ENCODE measurements at places on chromosomes 7 and 10.

GRCh38 chr7:34011017-34011695 is 105.8 kb downstream of the BMPER start:
- DNase-seq = no peak

- DNase-seq = no peak
Measured at GRCh38 chr7:157294773-157295172, 42.0 kb upstream of the DNAJB6 start.

DNA sequence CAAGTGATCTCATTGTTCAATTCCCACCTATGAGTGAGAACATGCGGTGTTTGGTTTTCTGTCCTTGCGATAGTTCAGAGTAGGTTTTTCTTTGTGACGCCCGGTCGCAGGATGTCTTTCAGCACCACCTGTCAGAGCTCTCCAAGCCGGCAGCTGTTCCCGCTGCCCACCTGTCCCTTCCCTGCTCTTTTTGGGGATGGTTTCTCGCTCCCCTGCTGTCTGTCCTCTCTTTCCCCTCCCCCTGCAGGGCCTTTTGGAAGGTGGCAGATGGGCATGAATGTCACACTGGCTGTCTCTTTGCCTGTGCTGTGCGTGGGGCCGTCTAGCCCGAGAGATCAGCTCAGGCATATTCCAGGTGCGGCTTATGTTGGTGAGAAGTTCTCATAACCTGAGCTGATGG is 137.0 kb downstream of the GRK5 start:
- no peak for DNase-seq

DNA sequence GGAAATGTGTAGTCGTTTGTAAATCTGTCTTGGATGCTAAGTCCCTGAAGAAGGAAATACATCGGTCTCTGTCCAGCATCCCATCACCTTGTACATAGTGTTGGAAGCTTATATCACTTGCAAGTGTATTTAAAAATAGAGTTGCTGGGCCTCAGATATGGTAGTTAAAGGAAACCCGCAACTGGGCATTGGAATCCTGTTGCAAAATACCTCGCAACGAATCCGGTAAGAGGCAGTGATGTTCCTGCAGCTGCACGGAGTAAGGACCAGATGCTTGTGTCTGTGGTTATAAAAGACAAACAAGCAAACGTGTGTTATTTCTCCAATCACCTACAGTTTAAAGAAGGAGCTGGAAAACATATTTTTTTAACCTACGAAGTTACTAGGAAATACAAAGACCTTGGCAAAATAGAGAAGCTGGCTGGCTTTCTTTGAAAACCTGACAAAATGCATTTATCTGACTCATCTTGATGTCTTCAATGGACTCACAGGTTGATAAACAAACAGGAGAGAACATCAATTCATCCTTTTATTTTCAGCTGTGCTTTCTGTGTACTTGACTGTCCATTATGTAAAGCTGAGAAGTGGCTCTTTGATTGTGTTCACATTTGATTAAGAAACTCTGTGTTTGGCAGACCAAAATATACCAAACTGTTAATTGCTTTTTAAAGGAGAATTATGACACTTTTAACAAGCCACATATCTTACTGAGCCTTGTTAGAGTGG is 326.4 kb downstream of the SFMBT2 start:
- no peak for DNase-seq

GRCh38 chr7:148838905-148839304 is 45.2 kb downstream of the EZH2 start:
- DNase-seq = no peak
